GF-D8 (cell line): ENCODE measurements at places on chromosomes 2 and 18.

GRCh38 chr2:37698931-37699481 is 27.6 kb upstream of the CDC42EP3 start:
- no peak for DNase-seq

DNA sequence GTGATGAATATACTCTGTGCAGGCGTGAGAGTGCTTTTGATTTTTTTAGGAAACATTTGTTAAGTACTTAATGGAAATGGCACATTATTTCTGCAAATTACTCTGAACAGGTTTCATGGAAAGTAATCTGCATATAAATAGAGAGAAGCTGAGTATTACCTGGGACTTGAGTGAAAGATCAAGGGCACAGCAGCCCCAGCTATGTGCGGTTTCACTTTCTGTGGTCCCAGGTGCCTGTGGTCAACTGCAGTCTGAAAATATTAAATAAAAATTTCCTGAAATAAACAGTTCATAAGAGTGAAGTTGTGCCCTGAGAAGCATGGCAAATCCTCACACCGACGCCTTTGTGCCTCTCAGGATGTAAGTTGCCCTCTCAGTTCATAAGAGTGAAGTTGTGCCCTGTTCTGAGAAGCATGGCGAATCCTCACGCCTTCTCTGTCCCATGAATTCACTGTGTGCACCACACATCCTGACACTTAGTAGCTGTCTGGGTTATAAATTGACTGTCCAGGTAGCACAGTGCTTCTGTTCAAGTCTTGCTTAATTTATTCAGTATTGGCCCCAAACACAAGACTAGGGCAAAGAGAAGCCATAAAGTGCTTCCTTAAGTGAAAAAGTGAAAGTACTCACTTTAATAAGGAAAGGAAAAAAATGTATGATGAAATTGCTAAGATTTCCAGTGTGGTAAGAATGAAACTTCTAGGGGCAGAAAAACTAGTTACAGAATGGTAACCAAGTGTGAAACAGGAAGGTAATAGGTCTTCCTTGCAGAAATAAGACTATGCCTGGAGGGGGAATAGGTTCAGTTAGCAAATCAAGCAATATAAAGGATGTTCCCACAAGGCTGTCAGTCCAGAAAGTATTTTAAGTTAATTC is 4.3 kb upstream of the SNTG2 start:
- no peak for DNase-seq

- no peak for DNase-seq
These were observed 96.5 kb downstream of the KCNE4 start for GRCh38 chr2:223148516-223148915.

- no peak for DNase-seq
These were observed 49.0 kb upstream of the BIN1 start for GRCh38 chr2:127155947-127156346.

- DNase-seq, result no peak
These were observed 152.3 kb downstream of the ANTXR1 start for GRCh38 chr2:69165091-69165880.

GRCh38 chr2:219086196-219086595 is 25.5 kb upstream of the IHH start:
- peak; percentile 34 for DNase-seq

- DNase-seq, result no peak
These were observed 387.8 kb downstream of the ZNF521 start for GRCh38 chr18:24964216-24964615.

GRCh38 chr2:184620367-184620766 is 22.0 kb downstream of the ZNF804A start:
- no peak for DNase-seq

- no peak for DNase-seq
These were observed 41.4 kb downstream of the FAM178B start for GRCh38 chr2:96945014-96945413.

GRCh38 chr2:1051075-1051474 is 100.4 kb downstream of the SNTG2 start:
- no peak for DNase-seq

DNA sequence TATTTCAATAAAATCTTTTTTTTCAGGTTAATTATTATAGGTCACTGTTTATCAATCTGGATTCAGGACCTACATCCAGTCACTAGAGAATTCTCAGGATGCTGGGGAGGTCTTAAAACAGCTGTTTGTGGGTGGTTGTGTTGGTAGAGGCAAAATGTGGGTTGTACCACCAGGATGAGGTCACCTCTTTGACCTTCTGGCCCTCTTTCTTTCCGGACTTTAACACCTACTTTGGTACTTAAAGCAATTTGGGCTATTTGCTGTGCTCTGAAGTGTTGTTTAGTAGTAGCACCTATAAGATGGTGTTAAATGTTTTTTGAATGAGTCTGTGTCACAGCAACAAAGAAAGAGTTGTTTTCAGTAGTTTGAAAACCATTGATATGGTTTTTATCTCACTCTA is 14.6 kb downstream of the EML4 start:
- no peak for DNase-seq
